ENCODE measurements at places on chromosomes 1 and 21.

DNA sequence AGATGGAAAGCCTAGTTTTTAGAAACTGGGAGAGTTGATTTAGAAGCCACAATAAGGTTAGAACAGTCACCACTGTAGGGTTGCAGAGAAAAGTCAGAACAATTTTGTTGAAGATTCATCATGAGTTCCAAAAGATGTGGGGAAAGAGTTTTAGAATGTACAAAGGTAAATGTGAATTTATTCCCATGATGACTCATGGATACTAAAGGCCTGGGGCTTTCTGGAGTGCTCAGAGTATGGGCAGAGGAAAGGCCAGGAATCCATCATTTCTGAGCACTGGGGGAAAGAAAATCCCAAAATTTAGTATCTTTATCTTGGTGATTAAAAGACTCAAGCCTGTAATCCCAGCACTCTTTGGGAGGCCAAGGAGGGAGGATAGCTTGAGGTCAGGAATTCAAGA, 17.8 kb downstream of the YBX1 start:
- DNase-seq = no peak

DNA sequence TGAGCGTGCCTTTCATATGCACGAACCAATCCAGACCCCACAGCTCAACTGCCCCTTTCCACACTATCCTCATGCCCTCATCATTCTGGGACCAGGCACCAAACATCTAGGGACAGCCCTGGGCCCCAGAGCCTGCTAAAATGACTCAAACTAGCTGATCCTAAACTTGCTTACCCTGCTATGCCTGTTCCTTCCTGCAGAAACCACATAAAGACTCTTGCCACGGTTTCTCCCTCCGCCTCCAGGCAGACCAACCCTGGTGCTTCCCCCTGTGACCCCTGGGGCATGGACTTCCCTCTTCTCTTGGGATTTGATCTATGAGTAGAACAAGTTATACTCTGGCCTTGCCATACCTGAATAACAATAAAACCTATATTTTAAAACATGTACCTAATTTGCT, 138.0 kb upstream of the CD34 start:
- DNase-seq = no peak

DNA sequence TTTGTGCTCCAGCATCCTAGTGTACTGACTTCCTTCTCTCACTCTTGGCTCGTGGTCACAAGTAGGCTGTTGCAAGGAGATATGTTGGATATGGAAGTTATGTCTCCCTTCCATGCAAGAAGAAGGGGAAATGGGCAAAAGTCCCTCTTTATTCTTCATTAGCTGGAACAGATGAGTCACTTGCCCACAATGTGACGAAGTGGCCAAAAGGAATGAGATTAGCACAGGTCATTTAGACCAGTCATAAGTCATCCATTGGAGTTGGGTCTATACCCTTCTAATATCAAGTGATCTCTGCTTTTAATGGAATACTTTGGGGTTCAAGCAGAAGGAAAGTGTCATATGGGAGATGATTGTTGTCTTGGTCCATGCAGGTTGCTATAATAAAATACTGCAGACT, 91.2 kb upstream of the NGF start:
- DNase-seq = no peak

DNA sequence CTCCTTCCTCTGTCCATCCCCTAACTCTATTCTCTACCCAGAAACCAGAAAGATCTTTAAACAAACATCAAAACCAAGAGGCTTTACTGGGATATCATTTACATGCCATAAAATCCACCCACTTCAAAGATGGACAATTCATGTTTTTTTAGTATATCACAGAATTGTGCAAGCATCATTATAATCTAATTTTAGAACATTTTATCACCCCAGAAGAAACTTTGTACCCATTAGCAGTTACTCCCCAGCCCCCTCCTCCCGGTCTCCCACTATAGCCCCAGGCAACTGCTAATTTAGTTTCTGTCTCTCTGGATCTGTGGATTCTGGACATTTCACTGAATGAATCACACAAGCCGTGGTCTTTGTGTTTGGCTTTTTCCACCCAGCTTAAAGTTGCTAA, 4.8 kb upstream of the SELENON start:
- DNase-seq = no peak

DNA sequence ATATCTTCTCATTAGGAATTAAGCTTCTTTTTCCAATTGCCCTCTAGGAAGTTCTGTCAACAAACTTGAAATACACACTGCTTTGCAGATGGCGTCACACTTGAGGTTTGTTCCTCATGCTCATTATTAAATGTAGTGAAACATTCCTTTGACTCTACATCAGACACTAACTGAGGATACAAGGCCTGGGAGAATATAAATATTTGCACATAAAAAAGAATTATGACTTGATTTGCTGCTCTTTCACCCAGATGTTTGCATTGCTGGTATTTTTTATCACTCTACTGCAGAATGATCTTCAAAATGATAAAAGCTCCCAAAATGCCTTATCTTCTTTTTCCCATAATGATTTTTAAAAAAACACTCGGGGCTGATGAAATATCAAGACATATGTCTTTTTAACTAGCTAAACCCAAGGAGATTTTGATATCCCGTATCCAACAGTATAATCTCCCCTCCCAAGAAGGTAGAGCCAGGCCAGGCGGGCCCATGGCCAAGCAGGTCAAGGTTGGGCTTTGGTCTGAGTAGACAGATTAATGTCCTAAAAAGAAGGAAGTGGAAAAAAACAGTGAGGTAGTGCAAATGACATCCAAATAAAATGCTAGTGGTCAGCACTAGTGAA, 264.6 kb downstream of the HHIPL2 start:
- no peak for DNase-seq

DNA sequence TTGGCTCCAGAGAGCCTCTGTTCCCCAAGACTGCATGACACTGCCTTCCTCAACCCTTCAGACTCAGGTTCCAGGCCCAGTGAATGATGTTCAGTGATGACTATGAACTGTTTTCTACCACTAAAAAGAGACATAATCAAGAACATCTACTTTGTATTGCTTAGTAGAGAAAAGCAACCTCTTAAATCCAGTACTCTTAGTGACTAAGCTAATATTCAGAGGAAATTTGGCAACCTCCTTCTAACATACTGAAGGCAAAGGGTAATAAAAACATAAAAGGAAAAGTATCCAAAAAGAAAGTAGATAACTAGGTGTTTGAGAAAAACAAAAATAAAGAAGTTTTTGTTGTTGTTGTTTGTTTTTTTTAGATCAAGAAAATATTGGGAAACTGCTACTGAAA, 153.3 kb upstream of the RUNX1 start:
- no peak for DNase-seq

- no peak for DNase-seq
These were observed 8.6 kb upstream of the LRRC8C start for GRCh38 chr1:89624314-89624713.

GRCh38 chr1:86754265-86754974, 50.0 kb downstream of the SH3GLB1 start:
- no peak for DNase-seq

DNA sequence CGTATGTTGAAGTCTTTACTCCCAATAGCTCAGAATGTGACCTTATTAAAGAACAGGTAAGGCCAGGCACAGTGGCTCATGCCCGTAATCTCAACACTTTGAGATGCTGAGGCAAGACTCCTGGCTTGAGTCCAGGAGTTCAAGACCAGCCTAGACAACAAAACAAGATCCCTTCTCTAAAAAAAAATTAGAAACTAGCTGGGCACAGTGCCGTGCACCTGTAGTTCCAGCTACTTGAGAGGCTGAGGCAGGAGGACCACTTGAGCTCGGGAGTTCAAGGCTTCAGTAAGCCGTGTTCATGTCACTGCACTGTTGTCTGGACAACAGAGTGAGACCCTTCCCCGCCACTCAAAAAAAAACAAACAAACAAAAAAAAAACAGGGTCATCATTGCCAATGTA, 171.3 kb downstream of the RERE start:
- DNase-seq = no peak

DNA sequence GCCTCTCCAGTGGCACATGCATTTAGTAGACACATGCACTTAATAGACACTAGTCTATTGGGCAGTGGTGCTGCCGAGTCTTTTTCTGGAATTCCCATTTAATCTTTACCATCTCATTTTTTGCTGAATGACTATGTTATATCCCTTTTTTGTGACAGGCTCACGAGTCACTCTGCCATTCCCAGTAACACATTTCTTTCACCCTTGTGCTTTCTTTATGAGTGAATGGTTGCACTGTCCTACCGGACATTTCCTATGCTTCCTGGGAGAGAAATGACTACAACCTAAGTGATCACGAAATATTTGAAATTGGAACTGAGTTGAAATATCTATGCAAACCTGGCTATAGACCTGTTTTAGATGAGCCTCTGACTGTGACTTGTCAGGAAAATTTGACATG, 70.9 kb downstream of the C4BPA start:
- DNase-seq = no peak

DNA sequence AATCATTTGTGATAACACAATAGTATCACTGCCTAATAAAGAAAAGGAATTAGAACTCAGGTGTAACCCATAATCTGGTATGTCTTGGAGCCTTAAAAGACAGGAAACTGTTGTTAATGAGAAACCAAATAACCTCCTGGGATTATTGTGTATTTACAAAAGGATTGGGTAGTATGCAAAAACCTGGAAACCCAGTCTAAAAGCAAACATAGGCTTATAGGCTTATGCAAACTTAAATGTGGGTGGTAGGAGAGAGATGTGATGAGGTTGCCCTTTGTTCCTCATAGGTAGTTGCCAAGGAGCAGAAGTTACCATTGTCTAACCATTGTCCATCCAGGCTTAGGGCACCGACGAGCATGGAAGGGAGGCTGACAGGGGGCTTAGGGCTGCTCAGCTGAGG, 165.8 kb downstream of the AK5 start:
- no peak for DNase-seq
